Cerebellar cortex (tissue), 1 donor: ENCODE measurements at places on chromosomes 3 and 15.

- no peak for DNase-seq
Observed at GRCh38 chr15:87902772-87903426, 353.6 kb downstream of the NTRK3 start.

- peak; percentile 5 for DNase-seq
Observed at GRCh38 chr3:59605318-59605717, 555.5 kb upstream of the CFAP20DC start.

GRCh38 chr3:70298385-70298784, 14.1 kb downstream of the MDFIC2 start:
- DNase-seq: no peak

DNA sequence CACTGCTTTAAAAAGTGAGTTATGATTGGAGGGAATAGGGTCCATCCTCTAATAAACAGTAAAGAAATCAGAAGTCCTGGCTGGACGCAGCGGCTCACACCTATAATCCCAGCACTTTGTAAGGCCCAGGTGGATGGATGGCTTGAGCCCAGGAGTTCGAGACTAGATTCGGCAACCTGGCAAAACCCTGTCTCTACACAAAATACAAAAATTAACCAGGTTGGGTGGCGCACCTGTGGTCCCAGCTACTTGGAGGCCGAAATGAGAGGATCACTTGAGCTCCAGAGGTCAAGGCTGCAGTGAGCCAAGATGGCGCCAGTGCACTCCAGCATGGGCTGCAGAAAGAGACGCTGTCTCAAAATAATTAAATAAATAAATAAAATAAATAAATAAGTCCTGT, 171.2 kb downstream of the POTEB3 start:
- no peak for DNase-seq

- no peak for DNase-seq
Observed at GRCh38 chr3:149003653-149004305, 12.4 kb downstream of the GYG1 start.

DNA sequence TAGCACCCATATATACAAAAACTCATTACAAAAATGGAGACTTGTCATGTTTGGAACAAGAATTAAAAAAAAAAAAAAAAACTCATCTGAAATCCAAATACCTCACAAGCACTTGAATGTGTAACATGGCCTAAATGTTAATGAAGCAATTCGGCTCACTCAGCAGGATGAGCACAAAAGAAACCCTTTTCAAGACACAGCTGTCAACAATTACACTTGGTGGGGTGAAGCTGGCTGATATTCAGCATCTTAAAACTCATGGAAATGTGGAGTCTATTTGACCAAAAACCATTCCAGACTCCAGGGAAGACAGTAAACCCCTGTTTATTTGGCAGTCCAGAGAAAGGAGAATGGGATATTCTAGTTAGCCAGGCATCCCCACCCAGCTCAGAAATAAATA, 205.4 kb upstream of the TSC22D2 start:
- peak; percentile 8 for DNase-seq

DNA sequence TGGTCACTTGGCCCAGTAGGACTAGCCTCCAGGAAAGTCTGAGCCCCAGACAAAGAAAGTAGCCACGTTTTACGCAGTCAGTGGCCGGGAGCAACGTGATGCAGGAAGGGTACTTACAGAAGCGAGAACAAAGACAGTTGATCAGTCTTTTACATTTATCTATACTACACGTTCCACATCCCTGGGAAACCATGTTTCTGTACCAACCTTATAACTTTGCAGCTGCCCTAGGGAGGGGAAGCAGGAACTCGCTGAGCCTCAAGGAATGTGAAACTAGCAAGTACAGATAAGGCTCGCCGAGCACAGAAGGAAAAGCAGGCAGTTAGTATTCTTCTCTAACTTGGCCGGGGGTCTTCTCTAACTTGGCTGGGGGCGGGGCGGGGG, 3.4 kb upstream of the KNL1 start:
- peak; percentile 14 for DNase-seq

DNA sequence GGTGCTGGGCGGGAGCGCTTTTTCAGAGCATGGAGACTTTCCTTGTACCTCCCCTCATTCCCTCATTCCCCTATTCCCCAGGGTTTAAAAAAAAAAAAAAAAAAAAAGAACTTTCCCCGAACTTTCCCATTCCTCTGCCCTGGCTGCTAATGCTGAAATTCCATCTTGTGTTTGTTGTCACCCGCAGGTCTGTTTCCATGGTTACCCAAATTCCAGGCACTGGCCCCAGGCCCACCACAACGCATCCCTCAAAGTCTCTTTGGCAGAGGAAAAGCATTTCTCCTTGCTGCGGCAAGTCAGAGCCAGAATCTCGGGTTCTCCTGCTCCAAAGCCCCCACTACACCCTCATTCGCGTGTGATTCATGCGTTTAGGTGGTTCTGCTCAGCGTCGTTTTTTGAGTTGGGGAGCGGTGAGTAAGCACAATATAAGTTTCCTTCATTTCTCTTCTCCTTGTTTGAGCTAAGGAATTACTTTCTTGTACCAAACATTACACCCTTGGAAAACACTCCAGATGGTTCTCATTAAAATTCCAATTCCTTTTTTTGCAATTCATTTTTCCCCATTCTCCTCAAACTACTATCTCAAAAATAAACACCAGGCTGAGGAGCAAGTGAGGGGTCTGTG, 21.6 kb downstream of the ANAPC13 start:
- DNase-seq: peak; percentile 82

- DNase-seq: no peak
Observed at GRCh38 chr3:194046995-194047645, 88.8 kb upstream of the HES1 start.

DNA sequence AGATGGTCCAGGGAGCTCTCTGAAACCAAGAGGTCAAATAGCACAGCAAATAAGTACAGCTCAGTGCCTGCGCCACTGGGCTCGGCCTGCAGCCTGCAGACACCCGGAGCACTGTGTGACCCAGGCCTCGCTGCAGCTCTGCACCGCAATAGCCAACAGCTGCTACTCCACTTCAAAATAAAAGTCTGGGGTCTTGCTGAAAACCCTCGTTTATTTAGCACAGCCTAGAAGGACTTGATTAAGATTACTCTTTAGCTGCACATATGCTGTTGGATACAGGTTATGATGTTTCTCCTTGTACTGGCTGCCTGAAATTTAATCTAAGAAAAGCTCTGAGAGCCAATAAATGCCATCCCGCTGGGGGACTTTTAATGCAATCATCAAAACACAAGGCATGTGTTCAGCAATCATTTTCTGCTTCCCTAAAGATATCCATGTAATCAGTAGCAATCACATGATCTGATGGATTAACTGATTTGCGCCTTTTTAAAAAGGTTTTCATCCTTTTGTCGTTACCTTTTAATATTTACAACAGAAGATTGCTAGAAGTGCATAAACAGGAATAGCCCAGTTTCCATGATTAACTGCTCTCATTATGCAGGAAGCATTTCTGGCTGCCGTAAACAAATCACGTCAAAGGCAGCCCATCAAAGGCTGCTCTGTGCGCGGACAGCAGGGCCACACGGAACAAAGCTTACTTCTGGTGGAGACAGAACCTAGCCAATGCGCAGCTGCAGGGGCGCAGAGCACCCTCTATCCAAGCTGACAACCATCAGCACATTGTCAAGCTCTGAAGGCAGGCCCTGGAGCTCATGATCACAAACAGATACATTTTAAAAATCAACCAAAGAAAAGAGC, 58.8 kb downstream of the CLASP2 start:
- peak; percentile 93 for DNase-seq

DNA sequence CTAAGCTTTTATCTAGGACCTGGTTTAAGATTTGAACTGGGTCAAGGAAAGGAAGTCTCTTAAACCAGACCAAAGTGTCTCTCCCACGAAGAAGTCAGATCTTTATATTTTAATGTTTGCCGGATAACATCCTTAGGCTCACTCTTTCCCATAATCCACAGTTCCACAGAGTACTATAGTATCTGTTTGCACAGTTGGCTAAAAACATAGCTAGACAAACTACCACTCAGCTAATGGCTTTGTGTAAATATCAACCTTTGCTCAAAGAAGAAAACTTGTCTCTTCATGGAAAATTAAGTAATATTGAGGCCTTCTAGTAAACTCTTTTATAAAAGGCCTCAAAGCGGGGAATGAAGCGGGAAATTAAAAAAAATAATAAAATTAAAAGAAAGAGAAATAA, 13.5 kb upstream of the SLC9C1 start:
- DNase-seq: no peak

DNA sequence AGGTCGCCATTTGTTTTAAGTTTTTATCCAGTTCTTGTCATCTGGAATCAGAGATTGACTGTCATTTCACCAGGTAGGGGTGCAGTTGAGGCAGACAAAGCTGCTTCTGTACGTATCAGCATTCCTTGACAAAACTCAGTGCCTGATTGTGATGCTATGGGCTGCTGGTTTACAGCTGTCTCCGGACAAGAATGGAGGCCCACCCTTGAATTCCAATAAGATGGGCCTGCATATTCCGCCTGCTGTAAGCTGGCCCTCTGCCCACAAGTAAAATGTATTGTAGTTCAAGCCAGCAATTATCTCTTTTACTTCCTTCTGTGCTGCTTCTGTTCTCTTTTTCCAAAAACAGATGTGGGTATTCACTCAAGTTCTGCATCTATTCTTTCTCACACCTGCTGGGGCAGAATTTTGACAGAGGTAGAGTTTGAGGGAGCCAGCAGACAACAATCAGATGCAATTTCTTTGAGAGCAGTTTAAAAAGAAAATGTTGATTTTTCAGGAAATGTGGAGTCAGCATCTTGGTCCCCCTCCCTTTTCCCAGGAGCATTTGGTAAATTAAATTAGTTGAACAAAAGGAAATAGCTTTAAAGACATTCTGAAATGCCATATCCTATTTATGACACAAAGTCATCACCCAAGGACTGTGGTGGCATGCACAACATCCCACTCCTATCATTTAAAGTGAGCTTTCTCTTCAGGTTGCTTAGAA, 53.5 kb downstream of the IQCH start:
- no peak for DNase-seq

DNA sequence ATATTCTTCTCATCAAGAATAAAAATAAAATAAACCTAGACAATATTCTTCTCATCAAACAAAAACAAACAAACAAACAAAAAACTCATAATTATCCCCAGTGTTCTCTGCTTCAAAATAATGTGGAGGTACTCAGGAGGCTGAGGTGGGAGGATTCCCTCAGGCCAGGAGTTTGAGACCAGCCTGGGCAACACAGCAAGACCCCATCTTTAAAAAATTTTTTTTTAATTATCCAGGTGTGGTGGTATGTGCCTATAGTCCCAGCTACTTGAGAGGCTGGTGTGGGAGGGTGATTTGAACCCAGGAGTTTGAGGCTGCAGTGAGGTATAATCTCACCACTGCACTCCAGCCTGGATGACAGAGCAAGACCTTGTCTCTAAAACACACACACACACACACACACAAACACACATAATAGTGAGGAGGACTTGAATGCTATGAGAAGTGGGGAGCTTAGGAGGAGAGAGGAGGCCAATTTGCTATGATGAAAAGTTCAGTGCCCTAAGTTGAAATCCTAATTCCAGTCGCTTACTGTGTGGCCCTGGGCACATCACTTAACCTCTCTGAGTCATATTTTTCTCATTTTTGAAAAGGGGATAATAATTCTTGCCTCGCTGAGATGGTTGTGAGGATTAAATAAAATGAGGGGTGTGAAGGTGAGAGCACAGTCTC, 35.8 kb upstream of the HERC1 start:
- no peak for DNase-seq

- no peak for DNase-seq
Observed at GRCh38 chr3:138578141-138578540, 15.9 kb downstream of the CEP70 start.

DNA sequence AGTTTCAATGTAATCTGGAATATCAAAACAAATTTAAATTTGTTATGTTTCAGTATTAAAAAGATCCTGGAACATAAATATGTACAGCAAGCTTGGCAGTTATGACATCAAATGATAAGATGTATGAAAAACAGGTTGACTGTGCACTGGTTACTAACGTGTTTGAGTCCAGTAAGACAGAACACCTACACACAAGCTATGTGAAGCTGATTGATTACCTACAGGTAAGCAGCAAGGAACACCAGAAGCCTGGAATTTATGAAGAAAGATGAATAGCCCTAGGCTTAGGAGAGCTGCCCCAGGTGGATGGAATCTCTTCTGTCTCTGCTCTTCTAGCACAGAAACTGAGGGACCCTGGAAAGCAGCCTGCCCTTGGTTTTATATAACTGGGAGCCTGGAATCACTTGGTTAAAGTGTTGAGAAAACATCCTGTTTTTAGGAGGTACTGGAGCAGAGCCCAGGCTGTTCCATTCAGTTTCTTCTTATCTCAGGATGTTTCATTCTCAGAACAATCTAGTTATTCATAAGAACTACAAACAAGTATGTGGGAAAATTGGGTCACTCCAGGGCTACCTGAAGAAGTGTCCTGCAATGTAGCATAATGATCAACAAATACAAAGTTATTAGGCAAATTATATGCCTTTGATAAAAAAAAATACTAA, 36.3 kb downstream of the SLITRK3 start:
- no peak for DNase-seq

- no peak for DNase-seq
Observed at GRCh38 chr3:42493126-42493797, 9.2 kb upstream of the VIPR1 start.

DNA sequence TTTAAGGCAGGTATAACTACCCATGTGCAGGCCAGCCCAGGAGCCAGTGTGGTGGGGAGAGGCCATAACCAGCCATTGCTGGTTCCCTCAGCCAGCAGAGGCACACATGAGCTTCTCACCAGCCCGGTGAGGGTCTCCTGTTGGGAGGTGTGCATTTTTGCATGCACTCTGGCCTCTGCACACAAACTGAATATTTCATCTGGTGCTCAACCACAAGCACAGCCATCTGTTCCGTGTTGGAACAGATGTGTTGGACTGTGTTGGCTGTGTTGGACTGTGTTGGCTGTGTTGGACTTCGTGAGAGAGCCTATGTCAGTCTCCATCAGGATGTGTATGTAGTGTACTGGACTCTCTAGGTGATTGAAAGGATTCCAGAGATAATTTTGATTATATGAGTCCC, 67.2 kb downstream of the RPL39L start:
- no peak for DNase-seq

DNA sequence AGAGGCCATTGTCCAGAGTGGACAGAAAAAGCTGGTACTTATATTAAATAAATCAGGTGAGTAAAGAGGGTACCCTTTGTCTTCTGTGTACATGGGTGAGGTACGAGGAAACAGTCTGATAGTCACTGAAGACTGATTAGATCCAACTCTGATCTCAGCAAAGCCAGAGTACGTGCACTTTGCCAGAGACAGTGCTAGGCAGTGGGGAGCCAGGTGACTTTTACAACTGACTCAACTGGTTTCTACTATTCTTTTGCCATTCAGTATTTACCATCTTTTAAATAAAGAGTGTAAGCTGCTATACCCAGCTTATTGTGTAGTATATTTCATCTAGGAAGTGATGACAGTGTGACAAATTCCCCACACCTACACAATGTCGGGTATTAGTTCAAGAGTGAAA, 3.3 kb downstream of the GNL3 start:
- DNase-seq: no peak

GRCh38 chr3:12449889-12450682, 34.2 kb upstream of the TSEN2 start:
- DNase-seq: no peak
